ENCODE measurements at places on chromosomes 5 and 9. TPM values are rescaled to one million over a fixed set of nuclear protein-coding genes. Genes with fewer than 3 reads are reported as not detected.

DAB2 gene
- total RNA-seq, result 5.5 TPM

HEMGN gene
- total RNA-seq, result not detected

CDKN2B-AS1 gene
- total RNA-seq, result 1.7 TPM

ENTREP1 gene
- total RNA-seq, result 1.1 TPM

- no peak for DNase-seq
Observed at GRCh38 chr9:27719711-27720110, 146.4 kb upstream of the C9orf72 start.

GRCh38 chr5:39005566-39006232 lies 68.5 kb downstream of the RICTOR start:
- DNase-seq, result no peak

GRCh38 chr5:172648013-172648381 lies 6.9 kb downstream of the NEURL1B start:
- DNase-seq, result no peak

- DNase-seq, result no peak
Observed at GRCh38 chr5:128762661-128763306, 202.5 kb upstream of the SLC27A6 start.

DNA sequence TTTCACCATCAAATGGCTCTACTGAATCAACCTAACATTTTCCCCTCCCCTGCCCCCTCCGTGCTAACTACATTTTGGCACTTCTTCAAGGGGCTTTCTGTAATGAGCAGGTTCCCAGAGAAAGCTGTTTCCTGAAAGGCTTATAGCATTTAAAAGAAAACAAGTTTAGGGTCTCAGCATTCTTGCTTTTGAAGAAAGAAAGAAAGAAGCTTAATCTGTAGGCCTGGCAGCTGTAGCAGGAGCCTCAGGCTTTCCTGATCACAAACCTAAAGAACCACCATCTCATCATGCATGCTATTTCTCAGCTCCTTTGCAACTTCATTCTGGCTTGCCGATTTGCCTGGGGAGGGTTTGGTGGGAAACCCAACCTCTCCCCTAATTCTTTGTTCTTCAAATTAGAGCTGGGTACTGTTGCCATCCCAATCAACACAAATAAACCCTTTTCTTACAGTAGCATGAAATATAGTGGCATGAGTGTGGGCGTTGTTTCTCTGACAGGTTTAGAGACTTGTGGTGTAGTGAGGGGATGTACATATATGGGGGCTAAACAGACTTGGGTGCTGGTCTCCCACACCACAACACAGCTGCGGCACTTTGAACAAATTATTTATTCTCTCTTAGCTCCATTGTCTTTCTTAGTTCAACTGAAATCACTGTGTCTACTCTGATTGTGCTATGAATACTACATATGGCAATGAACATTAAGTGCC lies 160.5 kb upstream of the TNC start:
- no peak for DNase-seq

DNA sequence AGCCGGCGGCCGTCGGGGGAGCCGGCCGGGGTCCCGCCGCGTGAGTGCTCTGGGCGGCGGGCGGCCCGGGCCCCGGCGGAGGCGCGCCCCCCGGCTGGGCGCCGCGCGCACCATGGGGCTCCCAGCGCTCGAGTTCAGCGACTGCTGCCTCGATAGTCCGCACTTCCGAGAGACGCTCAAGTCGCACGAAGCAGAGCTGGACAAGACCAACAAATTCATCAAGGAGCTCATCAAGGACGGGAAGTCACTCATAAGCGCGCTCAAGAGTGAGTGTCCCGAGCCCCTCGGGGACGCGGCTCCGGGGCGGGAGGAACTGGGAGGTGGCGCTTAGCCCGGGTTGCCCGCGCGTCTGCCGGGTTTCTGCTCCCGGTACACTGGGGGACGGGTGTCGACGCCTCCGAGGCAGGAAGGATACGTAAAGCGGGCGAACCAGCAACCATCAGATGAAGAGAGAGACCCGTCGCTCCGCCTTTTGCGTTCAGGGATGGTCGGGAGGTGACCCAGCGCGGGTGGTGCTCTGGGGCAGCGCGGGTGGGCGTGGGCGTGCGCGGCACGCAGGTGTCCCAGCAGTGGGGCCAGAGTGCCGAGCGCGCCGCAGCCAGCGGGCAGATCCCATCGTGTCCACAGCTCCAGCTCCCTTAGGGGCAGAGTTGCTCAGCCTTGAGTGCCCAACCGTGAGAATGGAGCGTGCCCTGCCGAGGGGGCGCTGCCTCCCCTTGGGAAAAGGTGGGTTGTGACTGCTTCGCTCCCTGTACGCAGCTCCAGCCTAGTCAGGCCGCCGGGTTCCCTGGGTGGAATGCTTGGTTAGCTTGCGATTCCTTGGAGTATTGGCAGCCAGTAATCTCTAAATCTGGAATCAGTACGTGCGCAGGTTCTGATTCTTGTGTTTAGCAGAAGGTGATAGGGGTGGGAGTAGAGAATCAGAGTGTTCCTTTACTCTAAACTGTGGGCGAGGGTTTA lies 753 bp downstream of the ARHGAP26 start:
- DNase-seq, result no peak
